ENCODE measurements at places on chromosomes 3 and 15. TPM values are rescaled to one million over a fixed set of nuclear protein-coding genes. Genes with fewer than 3 reads are reported as not detected.

PLA2G4E gene
- not detected for total RNA-seq

PPARG gene
- 13.3 TPM for total RNA-seq

SLC27A2 gene
- 3.2 TPM for total RNA-seq

DPP8 gene
- total RNA-seq, result 27.4 TPM

SPINK8 gene
- total RNA-seq, result not detected

DNA sequence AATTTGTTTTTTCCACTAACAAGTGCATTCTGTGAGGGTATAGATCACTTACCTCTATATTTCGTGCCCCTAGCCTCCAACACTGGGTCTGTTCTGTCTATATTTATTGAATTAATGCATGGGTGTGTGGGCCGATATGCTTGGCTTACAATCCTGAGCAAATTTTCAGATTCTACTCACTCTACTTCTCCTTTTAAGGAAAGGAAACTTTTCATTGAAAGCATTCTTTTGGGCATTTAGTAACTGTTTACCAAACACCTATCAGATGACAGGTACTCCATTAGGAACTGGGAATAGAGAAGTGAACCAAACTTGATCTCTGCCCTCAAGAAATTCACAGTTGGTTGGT is 60.5 kb downstream of the TLE3 start:
- DNase-seq, result no peak

DNA sequence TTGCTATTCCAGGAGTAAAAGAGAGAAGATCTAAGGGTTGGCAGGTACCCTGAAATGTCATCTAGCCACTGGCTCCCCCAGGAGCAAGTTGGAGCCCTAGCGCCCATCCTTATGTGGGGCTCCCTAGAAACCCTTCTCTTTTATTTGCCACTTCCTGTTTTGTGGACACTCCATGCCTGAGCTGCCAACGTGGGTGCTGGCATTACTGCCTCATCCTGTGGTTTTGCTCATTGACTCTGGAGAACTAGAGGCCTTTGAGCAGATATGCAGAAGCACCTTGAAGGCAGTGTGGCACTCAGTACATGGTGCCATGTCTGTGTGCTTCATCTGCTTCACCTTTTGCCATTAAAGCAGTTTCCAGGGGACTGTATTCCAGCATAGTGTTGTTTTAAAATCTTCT is 8.1 kb downstream of the EDEM1 start:
- DNase-seq, result no peak

- no peak for DNase-seq
These were observed 109.4 kb downstream of the FILIP1L start for GRCh38 chr3:100004931-100005330.
